Suppressor macrophage treated with lipopolysaccharide for 4 hours (primary cell): ENCODE measurements at places on chromosomes 7 and 10.

DNA sequence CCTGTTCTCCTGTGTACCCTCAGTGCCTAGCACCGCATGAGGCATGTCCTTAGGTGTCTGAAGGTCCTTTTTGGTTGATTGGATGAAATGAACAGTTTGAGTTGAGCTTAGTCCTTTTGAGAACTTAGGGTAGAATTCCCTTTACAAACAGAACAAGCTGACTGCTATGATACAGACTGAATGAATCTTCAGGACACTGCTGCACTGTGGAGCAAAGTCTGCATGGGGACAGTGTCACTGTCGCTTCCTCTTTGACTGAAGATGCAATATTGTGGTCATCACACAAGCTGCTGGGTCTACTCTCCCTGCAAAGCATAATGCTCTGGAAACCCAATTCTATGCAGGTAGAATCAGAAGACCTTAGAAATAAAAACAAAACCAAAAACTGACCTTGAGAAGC lies 8.6 kb upstream of the PLAU start:
- peak; percentile 69 for DNase-seq

GRCh38 chr7:111942450-111943081 lies 263.6 kb downstream of the DOCK4 start:
- no peak for DNase-seq

DNA sequence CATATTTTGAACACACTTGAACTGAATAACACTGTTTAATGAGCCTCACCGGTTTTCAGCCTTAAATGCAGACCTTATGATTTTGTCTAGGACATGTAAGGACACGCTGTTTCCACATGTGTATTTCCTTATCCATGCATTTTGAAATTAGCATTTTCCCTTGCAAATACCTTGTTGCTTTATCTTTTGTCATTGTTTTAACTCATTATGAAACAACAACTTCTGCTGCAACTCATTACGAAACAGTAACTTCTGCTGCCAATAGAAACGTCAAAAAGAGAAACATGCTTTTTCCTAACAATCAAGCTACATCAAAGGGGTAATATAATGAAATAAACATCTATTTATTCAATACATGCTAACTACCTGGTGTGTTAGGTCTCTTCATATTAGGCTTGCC lies 322.0 kb downstream of the AGMO start:
- peak; percentile 33 for DNase-seq

GRCh38 chr10:63210611-63211196 lies 77.6 kb downstream of the NRBF2 start:
- peak; percentile 35 for DNase-seq

DNA sequence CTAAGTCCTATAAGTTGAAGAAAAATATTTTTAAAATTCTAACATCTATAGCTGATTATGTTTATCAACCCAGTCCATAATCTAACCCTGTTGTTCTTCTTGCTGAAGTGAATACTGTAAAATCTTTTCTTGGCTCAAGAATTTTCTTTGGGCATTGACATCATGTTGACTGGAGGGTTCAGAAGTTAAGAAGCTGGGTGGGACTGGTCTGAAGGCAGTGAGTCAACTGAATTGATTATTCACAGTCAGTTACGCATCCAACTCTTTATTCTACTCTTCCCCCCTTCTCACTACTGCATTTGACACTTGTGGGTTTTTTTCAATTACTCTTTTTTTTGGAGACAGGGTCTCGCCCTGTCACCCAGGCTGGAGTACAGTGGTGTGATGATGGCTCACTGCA lies 31.0 kb downstream of the DENND2A start:
- no peak for DNase-seq

GRCh38 chr7:22445853-22446252 lies 54.1 kb downstream of the STEAP1B start:
- no peak for DNase-seq

- no peak for DNase-seq
These were observed 261.3 kb downstream of the TCERG1L start for GRCh38 chr10:131050162-131050766.

DNA sequence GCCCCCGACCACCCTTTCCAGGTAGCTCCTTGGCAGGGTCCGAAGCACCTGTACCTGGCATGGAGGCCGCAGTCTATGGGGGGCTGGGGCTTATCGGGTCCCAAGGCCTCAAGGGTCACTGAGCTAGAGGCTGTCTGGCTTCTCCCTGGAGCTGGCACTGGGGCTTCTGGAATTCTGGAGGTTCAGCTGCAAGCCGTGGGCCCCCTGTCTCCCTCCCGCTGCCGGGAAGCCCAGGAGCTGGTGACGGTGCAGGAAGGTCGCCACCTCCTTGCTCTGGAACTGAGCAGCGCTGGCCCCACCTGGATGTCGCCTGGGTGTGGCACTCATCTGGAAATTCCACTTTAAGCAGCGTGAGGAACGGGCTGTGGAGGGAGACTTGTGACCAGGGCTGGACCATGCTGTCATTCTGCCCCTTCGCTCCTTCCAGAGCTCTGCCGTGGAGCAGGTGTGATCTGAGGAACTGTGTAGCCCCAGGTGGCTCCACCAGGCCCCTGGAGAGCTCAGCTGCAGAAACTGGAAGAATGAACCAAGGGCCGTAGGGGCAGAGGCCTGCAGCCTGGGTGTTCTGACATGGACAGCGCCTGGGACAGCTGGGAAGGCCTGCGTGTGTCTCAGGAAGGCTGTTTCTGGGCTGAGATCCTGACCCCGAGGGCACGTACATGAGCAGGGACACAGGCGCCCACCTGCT lies 129.7 kb upstream of the PPP2R2D start:
- DNase-seq, result no peak

GRCh38 chr10:74223755-74224529 lies 72.9 kb downstream of the ADK start:
- DNase-seq, result no peak

DNA sequence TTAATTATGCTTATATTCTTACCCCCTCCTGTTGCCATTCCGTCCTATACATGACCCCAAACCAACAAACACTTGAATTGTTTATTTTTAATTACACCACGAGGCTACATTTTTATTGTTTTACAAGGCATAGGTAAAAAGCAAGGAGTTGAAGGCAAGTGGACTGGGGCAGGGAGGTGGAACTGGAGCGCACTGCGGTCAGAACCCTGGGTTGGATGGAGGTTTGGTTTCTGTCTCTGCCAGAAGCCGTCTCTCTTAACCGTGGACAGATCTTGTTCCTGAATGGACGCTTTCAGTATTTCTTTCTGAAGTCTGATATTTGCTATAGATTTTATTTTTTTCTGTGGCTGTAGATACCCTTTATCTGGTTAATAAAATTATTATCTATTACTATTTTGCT lies 19.9 kb upstream of the IGFBP3 start:
- DNase-seq, result no peak

- no peak for DNase-seq
These were observed 15.0 kb upstream of the ENO4 start for GRCh38 chr10:116833986-116834985.

- no peak for DNase-seq
These were observed 66.1 kb downstream of the AMZ1 start for GRCh38 chr7:2754086-2754485.

- DNase-seq, result peak; percentile 3
These were observed 41.8 kb downstream of the ASZ1 start for GRCh38 chr7:117385363-117386109.

DNA sequence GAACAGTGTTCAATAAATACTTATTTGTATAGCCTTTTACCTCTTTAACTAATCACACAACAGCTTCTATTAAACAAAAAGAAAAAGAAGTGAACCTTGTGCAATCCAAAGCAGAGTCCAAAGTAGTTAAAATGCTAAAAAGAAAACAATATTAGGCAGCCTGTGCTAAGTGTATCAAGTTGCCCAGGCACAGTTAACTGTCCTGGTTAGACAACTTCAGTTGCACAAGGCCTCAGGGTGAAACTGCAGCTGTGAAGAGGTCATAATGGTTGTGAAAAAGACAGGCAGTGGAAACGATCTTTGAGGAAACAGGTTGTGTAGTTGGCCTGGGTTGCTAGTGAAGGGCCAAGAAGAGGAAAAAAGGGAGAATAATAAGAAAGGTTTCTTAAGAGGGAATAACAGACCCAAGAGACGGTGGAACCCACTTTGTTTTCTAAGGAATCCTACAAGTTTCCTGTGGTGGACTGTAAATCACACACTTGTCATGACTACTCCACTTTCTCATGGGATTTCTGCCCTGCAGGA lies 6.0 kb upstream of the CROT start:
- no peak for DNase-seq

- no peak for DNase-seq
These were observed 9.0 kb upstream of the TMEM120A start for GRCh38 chr7:76003351-76003750.

GRCh38 chr10:4082861-4083260 lies 297.9 kb upstream of the KLF6 start:
- DNase-seq, result no peak

DNA sequence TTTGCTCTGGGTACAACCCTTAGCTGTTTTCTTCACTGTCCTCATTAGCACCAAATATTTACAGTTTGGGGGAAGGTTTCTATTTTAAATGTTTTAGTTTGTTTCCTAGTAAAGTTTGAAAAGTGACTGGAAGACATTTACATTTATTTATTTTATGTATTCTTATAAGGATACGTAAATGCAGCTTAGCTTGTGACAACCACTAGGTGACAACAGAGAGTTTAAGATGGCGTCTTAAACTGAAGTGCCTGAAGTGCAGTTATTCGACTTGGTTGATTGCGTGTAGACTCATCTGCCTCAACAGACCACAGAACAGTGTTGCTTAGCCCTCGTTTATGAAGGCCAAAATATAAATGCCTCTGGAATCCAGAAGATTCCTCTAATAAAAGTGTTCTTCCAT lies 378.2 kb upstream of the MYO3A start:
- DNase-seq, result no peak

- no peak for DNase-seq
These were observed 219.2 kb upstream of the KLF14 start for GRCh38 chr7:130953196-130953595.

DNA sequence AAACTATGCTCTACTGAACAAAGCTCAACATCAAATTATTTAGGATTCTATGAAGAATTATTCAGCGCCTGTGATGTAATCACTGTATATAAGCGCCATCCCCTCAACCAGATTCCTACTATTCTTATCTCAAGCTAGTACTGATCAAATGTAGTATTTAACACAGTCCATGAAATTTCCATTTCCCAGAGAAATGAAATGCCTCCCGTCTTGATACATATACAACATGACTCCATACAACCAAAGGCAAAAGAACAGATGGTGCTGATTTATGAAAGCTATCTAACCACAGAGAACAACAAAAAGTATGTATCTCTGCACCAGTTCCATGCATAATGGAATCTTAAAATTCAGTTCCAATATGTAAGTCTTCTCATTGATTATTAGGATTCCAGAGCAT lies 406.1 kb downstream of the PARD3 start:
- no peak for DNase-seq

DNA sequence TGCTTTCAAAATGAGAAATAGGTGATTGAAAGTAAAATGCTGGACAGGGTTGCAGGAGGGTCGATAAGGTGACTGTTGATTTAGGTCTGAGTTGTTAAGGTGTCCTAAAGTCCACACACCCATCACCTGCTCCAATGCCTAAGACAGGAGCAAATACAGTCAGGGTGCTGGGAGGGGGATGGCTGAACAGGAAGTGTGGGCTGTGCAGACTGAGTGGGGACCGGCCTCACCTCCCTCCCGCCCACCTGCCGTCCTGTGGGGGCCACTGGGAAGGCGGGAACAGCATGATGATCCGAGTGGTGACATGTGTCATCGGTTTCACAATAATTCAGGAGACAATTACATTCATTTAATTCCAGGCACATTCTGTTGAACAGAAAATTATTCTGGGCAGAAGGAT lies 260.8 kb downstream of the DNAJB6 start:
- DNase-seq, result no peak

GRCh38 chr10:5873515-5873995 lies 16.1 kb downstream of the ANKRD16 start:
- peak; percentile 84 for DNase-seq

DNA sequence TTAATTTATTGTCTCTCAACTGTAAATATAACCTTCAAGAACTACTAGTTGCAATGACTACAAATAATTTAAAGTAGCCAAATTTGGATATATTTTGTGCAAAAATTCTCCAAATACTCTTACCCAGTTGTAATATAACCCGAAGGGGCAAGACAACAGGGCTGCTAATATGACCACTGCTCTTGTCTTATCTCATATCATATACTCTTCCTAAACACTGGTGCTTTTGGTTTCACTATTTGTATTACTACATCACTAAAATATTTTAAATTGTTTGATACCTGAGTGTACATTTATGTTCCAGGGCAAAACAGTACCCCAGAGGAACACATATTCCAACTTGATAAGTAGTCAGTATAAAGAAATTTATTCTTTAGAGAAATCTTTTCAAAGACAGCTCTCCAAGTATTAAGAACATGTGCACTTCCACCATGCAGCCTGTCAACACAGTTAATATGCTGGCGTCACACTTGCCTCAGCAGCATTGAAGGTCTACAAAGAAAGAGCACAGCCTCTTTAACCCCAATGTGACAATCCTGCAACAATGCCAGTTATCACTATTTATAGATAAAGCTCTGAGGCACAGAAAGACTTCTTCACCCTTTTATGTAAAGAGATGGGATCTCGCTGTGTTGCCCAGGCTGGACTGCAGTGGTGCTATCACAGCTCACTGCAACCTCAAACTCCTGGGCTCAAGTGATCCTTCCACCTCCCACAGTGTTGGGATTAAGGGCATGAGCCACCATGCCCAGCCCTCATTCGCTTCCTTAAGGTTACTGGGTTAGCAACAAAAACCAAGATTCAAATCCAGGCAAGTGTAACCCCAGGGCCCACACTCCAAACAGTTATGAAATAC lies 37.8 kb downstream of the RHEB start:
- DNase-seq, result no peak

DNA sequence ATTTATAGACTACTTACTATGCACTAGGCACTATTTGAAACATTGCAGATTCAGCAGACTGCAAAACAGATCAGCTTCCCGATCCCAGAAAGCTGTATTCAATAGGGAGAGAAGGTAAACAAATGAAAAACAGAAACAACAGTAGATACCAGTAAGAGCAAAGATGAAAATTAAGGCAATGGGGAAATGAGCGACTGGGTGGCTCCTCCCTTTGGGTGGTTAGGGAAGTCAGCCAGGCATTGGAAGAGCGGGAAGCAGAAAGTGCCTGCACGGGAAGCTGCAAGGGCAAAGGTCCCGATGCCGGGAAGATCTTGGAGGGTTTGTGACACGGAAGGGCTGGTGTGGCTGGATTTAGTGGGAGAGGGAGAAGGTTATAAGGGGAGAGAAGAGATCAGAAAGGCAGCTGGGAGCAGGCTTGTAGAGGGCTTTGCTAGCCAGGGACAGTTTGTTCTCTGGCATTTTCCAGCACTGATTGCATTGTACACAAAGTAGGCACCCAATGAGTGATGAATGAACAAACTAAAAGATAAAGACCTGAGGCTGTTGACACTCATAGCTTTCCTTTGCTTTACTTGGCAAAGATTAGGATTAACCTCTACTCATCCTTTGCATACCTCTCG lies 67.8 kb downstream of the NAMPT start:
- no peak for DNase-seq
